ENCODE measurements at places on chromosomes 2 and 18.
A peak's percentile ranks its signal among the peaks of the same experiment; 100 is the strongest.

DNA sequence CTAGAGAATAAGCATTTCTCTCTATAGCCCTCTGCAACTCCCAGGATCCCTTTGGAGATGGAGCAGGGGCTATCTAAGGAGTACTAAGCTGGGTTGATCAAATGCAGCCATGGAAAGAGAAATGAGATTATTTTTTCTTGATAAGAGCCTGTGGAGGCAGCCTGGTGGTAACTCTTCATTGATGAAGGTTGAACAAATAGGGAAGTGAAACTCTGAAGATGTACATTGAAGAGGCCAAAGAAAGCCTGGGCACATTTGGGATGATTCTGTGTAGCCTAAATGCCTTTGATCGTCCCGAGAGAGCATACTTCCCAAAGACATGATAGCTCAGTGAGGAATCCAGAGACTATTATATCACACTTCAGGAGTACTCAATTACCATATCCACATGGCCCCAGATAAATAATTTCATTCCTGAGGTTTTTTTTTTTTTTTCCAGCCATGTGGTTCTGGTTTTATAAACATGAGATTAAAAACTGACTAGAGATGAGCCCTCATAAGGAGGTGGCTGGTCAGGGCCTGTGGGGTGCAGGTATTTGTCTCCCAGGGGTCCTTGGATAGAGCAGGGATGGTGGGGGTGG lies 192.5 kb downstream of the TPGS2 start:
- DNase-seq = peak; percentile 63

DNA sequence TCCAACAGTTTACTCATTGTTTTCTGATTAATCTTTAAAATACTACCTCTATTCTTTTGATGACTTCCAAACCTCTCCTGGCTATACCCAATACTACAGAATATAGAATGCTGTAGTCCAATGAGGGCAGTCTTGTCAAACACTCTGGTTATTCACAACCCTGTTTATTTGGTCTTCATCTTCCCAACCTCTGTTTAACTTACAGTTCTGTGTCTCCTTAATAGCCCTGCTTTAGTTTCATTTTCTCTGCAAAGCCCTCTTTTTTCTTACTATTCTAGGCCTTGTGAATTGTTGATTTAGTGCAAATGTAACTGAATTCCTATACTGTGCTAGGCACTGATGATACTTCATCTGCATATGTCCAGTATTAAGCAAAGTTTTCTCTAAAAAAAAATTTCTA lies 40.0 kb downstream of the ACVR2A start:
- DNase-seq = no peak

DNA sequence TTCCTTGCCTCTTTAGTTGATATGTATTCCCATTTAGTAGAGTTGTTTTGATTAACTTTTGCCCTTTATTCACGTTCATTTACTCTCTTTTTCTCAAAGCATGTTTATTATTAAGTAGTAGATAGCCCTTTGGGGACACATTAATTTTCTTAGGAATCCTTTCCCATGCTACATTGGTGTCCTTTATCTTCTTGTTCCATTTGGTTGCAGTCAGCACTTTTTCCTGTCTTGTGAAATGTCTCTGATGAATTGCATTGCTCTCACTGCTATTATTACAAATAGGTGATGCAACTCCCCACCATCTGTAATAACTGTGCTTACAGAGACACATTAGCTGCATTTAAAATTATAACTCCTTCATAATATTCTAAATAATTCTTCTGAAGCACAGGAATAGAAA lies 428.5 kb upstream of the CNTNAP5 start:
- no peak for DNase-seq

GRCh38 chr2:8535821-8536685 lies 145.8 kb upstream of the ID2 start:
- no peak for DNase-seq

- DNase-seq = peak; percentile 16
Measured at GRCh38 chr2:180268006-180268405, 260.9 kb upstream of the CWC22 start.

DNA sequence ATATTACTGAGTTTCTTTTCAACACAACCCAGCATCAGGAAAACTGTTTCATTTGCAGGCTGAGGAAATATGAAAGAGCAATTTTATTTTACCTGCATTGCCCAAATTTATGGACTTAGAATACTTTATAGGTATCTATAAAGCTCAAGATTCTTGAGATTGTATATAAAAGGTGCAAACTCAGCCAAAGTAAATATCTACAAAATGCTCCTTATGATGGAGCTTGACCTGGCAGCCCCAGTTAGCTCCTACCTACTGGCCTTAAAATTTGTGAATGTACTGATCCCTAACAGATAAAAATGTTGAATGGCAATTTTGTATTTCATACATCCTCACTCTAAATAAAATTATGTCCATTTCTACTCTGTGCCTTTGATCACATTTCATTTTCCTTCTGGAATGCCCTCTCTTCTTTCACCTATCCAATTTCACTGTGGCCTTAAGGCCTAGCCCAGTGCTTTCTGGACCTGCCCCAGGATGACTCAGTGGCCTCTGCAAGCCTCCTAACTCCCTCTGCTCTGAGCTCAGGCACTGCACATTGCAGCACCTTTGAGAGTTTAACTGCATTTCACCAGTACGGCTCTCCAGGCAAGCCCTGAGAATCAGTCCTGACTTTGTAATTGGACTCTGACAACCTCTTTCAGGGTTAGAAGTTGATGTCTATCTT lies 125.9 kb downstream of the ANTXR1 start:
- DNase-seq = peak; percentile 86

All from EH (cell line).